ENCODE measurements at places on chromosomes 16 and 17. TPM values are rescaled to one million over a fixed set of nuclear protein-coding genes. Genes with fewer than 3 reads are reported as not detected.

TP53TG3C gene
- not detected for total RNA-seq

KRT26 gene
- total RNA-seq: not detected

JUP gene
- total RNA-seq: 2.3 TPM

TSR1 gene
- 45.7 TPM for total RNA-seq

GPR179 gene
- not detected for total RNA-seq

AATF gene
- 84.5 TPM for total RNA-seq

INCA1 gene
- total RNA-seq: 0.23 TPM

CCDC154 gene
- 2.9 TPM for total RNA-seq

SNAI3 gene
- 14.1 TPM for total RNA-seq

ABCC11 gene
- total RNA-seq: not detected

PLEKHH3 gene
- 1.4 TPM for total RNA-seq

MT1F gene
- total RNA-seq: 11.4 TPM

KDM6B gene
- 31.9 TPM for total RNA-seq

PRCD gene
- not detected for total RNA-seq

KRTAP4-6 gene
- not detected for total RNA-seq

ABCA9 gene
- total RNA-seq: not detected

C17orf78 gene
- not detected for total RNA-seq

MT1X gene
- 39.5 TPM for total RNA-seq

DHRS7C gene
- total RNA-seq: not detected

LPCAT2 gene
- total RNA-seq: 0.59 TPM

SULT1A1 gene
- total RNA-seq: 13.5 TPM

ADORA2B gene
- total RNA-seq: 0.49 TPM

PGAP3 gene
- total RNA-seq: 13.8 TPM

SHISA6 gene
- total RNA-seq: not detected

SHISA9 gene
- not detected for total RNA-seq

CCDC200 gene
- total RNA-seq: not detected

SEZ6L2 gene
- total RNA-seq: 0.09 TPM

CPNE7 gene
- 0.38 TPM for total RNA-seq

ATP2A3 gene
- 264 TPM for total RNA-seq

SLC6A4 gene
- total RNA-seq: 0.12 TPM

DNAH2 gene
- not detected for total RNA-seq

NPIPB8 gene
- 1.0 TPM for total RNA-seq

NPIPA3 gene
- 0.50 TPM for total RNA-seq

GNAO1 gene
- 1.5 TPM for total RNA-seq

C1QL1 gene
- total RNA-seq: 0.38 TPM

NOL11 gene
- total RNA-seq: 46.8 TPM

PTX4 gene
- not detected for total RNA-seq

SMTNL2 gene
- not detected for total RNA-seq

NECAB2 gene
- total RNA-seq: not detected

ABCA3 gene
- 6.4 TPM for total RNA-seq

C16orf89 gene
- total RNA-seq: not detected

CHP2 gene
- not detected for total RNA-seq

FSCN2 gene
- 0.56 TPM for total RNA-seq

SLC22A31 gene
- not detected for total RNA-seq

ARMC7 gene
- 13.5 TPM for total RNA-seq

FAHD1 gene
- 11.3 TPM for total RNA-seq

TOP3A gene
- total RNA-seq: 75.9 TPM

BOLA2B gene
- 238 TPM for total RNA-seq

PHAF1 gene
- 14.2 TPM for total RNA-seq

PIMREG gene
- total RNA-seq: 6.8 TPM

HSD11B2 gene
- total RNA-seq: 0.14 TPM

GLIS2 gene
- 0.63 TPM for total RNA-seq

All from activated CD8-positive, alpha-beta memory T cell treated with anti-CD3 and anti-CD28 coated beads, Interleukin-2, amount 10 ng/mL, durations not matched to agents 7 days and 5 days (primary cell).